ENCODE measurements at places on chromosomes 16 and 17.

DNA sequence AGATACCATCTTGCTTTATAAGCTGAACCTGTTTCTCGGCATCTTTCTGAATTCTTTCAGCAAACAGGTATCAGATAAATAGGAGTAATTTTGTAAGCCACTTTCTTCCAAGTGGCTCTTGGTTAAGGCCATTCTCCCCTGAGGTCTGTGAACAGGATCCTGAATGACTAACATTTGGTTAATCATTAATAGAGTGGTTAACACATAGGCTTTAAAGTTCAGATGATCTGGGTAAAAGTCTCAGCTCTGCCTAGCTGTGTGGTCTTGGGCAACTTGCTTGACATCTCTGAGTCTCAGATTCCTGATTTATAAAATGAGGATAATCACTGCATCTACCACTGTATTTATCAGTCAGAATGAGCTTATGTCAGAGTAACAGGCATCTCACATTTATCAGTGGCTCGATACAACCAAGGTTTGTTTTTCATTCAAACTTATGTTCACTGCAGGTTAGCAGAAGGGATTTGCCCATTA lies 44.4 kb upstream of the ANKFN1 start:
- peak; percentile 0 for DNase-seq

- peak; percentile 21 for DNase-seq
Measured at GRCh38 chr16:85498607-85499006, 114.5 kb upstream of the GSE1 start.

DNA sequence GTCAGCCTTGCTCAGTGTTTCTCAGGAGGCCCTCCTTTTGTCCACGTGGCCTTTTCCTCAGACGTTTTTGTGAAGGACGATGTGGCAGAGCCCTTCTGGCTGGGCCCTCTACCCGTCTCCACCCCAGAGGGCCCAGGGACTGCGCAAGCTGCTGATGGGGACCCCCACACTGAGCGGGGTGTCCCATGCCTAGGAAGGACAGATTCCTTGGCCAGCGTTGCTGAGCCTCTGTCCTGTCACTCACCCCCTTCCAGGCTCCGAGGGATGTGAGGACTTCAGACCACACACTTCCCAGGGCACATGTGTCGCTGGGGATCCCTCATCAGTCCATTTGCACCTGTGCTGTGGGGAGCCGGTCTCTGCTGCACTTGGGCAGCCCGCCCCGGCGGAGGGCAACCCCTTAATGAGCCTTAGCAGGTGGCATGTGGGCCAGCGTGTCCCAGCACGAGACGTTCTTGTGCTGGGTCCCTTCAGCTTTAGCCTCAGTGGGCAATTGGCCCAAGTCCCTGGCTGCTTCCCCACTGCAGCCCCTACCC lies 48.3 kb downstream of the NT5M start:
- DNase-seq = no peak

DNA sequence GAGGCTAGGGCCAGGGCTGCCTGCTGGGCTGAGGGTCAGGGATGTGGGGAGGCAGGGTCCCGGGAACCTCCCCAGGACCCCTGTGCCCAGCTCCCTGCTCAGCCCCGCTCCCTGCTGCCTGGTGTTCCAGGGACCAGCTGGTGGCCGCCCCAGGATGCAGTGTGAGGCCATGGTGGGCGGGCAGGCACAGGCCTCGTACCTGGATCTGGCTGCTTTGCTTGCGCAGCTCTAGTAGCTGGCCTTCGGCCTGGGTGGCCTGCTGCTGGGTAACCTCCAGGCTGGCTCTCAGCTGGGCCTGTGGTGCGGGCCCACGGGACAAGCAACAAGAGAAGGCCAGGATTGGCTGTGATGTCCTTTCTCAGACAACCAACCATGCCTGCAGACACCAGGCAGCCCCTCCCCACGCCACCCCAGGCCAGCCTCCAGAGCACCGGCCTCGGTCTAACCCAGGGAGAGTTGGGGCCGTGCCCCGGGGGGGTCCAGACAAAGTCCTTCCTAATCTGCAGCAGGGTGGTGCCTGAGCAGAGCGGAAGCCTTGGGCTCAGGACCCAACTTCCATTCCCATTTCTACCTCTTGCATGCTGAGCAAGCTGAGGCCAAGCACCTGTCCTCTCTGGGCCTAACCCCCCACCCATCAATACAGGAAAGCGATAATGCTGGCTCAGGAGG lies 4.1 kb downstream of the TRIM65 start:
- DNase-seq = no peak

- DNase-seq = no peak
Measured at GRCh38 chr16:50599494-50599893, 51.3 kb downstream of the NKD1 start.

- DNase-seq = no peak
Measured at GRCh38 chr16:87201052-87201451, 116.1 kb downstream of the C16orf95 start.

- no peak for DNase-seq
Measured at GRCh38 chr16:34648-34987, 18.8 kb downstream of the POLR3K start.

- DNase-seq = no peak
Measured at GRCh38 chr16:88285514-88285822, 97.3 kb upstream of the ZNF469 start.

DNA sequence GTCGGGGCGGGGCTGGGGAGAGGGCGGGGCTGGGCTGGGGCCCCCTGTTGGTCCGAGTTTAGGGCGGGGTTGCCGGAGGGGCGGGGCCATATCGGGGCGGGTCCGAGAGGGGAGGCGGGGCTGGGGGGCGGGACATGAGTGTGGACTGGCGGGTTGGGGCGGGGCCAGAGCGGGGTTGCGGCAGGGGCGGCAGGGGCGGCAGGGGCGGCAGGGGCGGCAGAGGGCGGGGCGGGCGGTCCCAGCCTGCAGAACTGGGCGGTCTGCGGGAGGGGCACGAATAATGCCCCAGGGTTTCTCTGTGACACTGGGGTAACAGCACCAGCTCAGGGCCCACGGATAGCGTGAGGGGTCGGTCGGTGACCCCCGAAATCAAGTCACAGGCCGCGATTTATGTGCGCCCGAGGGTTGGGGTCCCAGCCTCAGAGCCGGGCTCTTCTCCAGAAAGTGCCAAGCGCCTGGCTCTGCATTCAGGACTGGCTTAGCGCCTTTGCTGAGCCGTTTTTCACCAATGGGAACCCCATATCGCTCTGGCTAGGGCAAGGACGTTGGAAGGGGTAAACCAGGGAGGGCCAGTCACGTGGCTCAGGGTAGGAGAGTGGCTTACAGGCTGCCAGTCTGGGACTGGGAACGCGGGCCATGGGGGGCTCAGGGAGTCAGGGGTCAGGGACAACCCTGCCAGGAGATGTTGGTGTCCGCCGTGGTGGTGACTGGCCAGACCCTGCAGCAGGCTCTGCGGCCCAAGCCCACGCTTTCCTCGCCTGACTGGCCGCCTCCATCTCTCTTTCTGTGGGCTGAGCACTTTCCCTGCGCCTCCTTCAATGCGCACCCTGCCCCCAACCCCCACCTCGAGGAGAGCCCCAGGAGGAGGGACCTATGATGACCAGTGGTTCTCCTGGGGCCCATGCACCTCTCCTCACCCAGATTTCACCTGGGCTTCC lies 1.2 kb upstream of the METTL26 start:
- DNase-seq = no peak

DNA sequence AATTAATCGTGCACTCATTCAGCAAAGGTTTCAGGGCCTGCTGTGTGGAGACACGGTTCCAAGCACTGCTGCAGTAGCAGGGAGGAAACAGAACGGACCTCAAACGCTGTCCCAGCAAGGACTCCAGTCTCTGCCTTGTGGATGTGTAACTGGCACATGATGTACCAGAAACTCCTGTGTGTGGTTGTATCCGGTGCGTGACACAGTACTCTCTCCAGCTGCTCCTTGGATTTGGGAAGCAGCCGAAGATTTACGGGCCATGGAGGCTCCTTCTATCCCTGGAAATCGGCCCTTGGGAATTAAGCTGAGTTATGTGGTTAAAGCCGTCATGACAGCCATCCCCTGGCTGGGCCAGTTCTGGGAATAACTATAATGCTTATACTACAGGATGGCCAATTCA lies 8.5 kb upstream of the ANKRD11 start:
- no peak for DNase-seq

DNA sequence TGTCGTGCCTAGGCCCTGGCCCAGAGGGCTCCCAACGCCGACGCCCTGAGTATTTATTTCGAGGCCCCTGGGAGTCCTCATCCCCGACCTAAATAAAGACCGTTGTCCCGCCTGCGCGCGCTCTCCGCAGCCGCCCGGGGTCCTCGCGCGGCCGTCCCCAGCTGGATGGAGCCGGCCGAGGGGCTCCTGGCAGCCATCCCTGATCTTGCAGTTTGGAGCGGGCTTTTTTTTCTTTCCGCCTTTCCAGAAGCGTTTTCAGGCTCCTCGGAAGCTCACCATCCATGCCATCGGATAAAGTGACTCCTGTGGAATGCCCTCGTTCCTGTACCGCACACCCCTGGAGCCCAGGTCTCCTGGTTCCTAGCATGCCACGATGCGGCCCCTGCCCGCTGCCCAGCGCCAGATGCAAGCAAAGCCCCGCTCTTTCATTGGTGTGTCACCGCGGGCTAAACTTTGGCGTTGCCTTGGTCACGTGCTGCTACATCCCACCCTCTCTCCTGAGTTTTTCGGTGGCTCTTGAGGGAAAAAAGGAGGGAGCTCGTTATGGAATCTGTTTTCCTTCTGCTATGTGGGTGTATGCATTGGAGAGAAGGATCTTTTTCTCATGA lies 716 bp downstream of the TMEM94 start:
- DNase-seq = no peak

GRCh38 chr16:50473356-50473945 lies 74.7 kb upstream of the NKD1 start:
- DNase-seq = peak; percentile 23

- DNase-seq = no peak
Measured at GRCh38 chr17:81044764-81045589, 10.0 kb downstream of the BAIAP2 start.

- no peak for DNase-seq
Measured at GRCh38 chr16:48592839-48593429, 17.0 kb downstream of the N4BP1 start.

DNA sequence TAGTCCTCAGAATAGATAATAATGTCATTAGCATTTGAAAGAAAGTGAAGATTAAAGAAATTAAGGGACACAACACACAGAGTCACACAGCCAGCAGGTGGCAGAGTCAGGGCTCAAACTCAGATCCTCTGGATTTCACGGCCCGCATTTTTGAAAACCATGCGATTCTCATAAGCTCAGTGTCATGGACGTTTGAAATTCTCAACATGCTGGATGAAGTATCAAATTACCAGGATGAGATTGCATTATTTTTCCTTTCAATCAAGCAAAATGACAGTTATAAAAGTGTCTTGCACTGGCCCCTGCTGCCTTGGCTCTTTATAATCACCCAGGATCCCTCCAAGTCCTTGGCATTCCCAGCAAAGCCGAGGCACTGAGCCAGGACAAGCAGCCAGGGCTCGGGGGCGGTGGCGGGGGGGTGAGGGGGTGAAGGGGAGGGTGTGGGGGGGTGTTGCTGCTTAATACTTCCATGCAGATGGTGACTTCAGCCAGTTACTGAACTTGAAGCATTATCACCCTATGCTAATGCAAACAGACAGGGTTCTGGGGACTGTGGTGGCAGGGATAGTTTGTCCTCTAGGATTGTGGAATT lies 6.6 kb upstream of the BMERB1 start:
- no peak for DNase-seq

GRCh38 chr16:74785031-74785430 lies 10.4 kb upstream of the FA2H start:
- no peak for DNase-seq

GRCh38 chr16:55042556-55043432 lies 112.1 kb downstream of the IRX5 start:
- DNase-seq = no peak

GRCh38 chr17:82574041-82574440 lies 54.5 kb downstream of the FOXK2 start:
- DNase-seq = no peak

DNA sequence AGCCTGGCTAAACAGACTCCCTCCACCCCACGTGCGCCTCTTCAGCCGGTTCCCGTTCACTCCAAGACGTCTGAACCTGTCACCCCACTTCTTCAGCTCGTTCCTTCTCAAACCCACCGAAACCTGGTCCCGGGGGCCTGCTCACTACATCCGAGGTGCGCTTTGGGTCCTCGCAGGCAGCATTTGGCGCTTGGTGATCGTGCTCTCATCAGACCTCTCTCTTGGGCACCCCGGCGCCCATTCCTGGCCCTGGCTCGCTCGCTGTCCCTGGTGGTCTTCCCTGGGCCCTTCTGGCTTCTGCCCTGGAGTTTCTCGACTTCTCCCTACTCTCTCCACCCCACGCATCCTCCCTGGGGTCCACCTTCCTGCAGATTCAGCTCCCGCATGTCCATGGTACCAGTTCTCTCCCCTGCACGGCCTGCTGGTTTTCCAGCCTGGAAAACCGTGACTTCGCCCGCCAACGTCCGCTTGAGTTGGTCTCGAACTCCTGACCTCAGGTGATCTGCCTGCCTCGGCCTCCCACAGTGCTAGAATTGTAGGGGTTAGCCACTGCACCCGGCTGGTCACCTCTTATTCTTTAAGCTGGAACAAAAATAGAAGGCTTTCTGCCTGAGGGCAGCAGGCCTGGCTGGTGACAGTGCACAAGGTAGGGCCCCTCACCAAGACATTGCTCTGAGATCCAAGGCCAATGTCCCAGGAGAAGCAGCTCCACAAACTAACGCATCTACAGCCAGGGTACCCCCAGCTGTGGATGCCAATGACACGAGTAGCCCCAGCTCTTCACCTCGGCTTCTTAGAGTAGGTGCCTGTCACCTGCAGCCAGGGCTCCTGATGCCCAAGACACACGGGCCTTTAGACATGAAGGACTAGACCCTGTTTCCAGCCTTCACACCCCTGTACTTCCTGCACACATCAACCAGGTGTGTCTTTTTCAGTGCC lies 1.1 kb upstream of the MEAK7 start:
- DNase-seq = no peak

GRCh38 chr16:1093284-1094123 lies 2.5 kb downstream of the C1QTNF8 start:
- DNase-seq = no peak

GRCh38 chr16:70750893-70751467 lies 50.0 kb downstream of the VAC14 start:
- DNase-seq = no peak

- no peak for DNase-seq
Measured at GRCh38 chr16:610513-611381, 20.0 kb upstream of the WFIKKN1 start.

DNA sequence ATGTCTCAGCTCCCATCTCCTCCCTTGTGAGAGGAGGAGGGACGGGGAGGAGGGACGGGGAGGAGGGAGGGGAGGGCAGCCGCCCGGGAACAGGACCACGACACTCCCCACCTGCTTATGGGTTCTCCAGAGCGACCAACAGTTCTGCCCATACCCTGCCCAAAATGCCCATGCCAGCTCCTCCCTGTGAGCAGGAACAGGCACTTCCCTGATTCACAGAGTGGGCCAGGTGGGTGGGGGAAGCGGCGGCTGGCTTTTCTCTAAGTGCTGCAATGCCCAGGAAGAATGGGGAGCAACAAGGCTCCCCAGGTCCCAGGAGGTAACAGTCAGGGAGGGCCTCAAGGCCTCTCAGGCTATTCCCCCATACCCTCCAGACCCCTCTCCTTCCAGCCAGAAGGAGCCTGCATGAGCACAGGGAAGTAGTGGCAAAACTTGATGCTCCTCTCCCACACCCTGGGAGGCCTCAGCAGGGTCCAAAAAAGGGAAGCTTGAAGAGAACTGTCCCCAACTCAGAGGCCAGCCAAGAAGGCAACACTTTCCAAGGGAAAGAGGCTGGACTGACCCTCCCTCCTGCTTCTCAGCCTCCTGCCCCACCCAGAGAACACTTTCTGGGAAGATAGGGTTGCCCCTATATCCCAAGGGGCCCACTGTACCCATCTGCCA lies 53.8 kb downstream of the MYO18A start:
- no peak for DNase-seq

Data from GM12878 (cell line).